Stomach (tissue), 19 donors: ENCODE measurements at places on chromosomes 11 and 22. TPM values are rescaled to one million over a fixed set of nuclear protein-coding genes. Genes with fewer than 3 reads are reported as not detected.

The MMP27 gene
- polyA plus RNA-seq = not detected

The PHOX2A gene
- polyA plus RNA-seq = not detected

The ASRGL1 gene
- 11.0 TPM for polyA plus RNA-seq

The SEPTIN5 gene
- polyA plus RNA-seq = 11.1 TPM

The NPTXR gene
- 2.4 TPM for polyA plus RNA-seq

The RAB39A gene
- 0.18 TPM for polyA plus RNA-seq

The GNG3 gene
- polyA plus RNA-seq = 0.75 TPM
